LoVo (cell line): ENCODE measurements at places on chromosomes 4 and X.

GRCh38 chrX:55335296-55335695 lies 70.6 kb upstream of the PAGE3 start:
- DNase-seq: no peak

- DNase-seq: no peak
These were observed 50.5 kb downstream of the GRK4 start for GRCh38 chr4:3013839-3014350.

- DNase-seq: no peak
These were observed 52.8 kb upstream of the PPP3CA start for GRCh38 chr4:101400096-101400495.

GRCh38 chr4:7120341-7120740 lies 52.5 kb upstream of the GRPEL1 start:
- DNase-seq: no peak

GRCh38 chrX:19566359-19567222 lies 51.3 kb upstream of the MAP3K15 start:
- DNase-seq: no peak

DNA sequence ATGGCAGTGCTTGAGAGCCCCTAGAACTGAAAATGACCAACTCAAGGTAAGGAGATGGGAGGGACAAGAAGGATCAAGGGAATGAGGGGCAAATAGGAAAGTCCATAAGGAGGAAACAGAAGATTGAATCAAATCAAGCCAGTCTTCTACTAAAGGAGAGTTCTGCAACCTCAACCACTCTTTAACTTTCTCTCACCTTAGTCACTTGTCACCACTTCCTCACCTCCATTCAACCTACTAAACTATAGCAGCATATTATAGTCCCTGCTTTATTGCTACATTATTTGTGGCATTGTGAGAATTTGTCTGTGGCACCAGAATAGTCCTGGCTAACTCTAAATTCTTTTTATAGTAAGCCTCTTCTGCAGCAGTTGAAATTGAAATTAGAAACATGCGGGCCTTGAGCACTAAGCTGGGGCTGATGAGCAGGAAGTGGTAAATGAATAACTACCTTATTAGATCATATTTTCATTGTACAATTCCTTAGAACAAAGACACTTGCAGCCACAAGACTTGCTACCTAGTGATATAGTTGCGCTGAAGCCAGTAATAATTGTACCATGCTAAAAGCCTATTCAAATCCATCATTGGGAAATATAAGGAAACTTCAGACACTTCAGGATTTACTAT lies 336.9 kb downstream of the ZNF674 start:
- DNase-seq: peak; percentile 23

- DNase-seq: no peak
These were observed 35.4 kb upstream of the ASMTL start for GRCh38 chrX:1488141-1488540.

GRCh38 chrX:97402903-97403302 lies 519.2 kb downstream of the RPA4 start:
- no peak for DNase-seq

GRCh38 chr4:43766648-43767047 lies 682.0 kb downstream of the KCTD8 start:
- DNase-seq: no peak

DNA sequence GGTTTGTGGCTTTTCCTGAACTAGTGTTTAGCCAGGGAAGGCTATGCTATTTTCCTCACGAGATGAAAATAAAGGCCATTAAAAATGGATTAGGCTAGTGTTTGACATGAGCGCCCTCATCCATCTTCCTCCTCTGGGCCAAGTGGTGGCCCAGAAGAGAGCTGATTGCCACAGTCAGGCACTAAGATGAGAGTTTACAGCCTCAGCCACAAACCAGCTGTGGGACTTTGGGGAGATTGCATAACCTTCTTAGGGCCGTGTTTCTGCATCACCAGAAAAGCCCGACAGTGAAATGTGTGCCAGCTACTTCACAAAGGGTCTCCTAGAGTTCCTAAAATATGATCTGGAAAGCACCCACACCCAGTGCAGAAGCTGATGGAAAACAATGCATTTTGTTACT lies 42.3 kb upstream of the LNX1 start:
- no peak for DNase-seq

- no peak for DNase-seq
These were observed 54.5 kb downstream of the CPLX1 start for GRCh38 chr4:771464-771863.

DNA sequence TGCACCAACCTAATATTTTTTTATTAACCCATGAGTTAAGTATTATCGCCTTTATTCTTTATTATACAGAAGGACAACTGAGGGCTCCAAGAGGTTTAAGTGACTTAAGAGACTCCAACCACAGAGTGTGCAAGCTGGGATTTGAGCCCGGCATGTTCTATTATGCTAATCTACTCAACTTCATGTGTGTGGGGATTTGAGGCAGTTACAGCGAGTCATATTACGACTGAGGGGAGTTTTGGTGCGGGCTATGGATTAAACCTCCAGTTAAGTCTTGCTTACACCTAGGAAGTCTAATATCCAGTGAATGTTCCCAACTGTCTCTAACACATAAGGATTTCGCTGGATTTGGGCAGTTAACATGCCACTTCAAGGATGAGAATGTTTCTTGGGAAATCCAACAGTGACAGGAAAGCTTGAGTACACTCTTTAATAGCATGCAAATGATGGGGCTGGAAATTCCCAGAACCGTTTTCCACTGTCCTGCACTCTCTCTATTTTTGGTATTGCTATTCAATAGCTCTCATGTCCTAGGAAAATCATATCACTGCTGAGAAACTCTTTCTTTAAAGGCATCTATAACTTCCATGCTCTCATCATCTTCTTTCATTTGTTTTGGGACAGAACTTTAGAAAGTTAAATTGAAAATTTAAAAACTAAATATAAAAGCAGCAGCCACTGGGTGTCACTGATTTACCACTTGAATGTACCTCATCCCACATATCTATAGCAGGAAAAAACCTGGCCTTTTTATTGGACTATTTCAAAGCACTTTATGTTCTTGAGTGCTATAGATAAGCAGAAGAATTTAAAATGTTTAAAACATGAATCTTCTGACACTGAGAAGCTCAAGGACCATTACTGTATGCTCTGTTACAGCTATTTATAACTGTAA lies 165.1 kb upstream of the TTC29 start:
- DNase-seq: no peak

DNA sequence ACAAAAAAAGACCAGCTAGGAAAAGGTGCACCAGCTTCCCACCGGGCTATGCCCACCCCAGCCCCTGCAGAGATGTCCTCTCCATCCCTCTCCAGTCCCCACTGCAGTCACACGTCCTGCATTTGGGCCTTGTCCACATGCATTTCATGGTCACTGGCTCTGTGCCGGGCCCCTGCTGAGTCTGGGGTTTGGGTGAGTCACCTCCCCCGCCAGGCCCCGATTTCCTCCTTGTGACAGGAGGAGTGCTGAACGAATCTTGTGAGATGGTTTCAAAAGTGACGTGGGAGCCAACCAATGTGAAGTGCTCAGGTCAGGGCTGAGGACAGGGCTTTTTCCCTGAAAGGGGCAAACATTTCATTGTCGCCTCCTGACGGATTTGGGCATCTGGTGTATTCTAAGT lies 7.1 kb downstream of the CPZ start:
- DNase-seq: peak; percentile 61

DNA sequence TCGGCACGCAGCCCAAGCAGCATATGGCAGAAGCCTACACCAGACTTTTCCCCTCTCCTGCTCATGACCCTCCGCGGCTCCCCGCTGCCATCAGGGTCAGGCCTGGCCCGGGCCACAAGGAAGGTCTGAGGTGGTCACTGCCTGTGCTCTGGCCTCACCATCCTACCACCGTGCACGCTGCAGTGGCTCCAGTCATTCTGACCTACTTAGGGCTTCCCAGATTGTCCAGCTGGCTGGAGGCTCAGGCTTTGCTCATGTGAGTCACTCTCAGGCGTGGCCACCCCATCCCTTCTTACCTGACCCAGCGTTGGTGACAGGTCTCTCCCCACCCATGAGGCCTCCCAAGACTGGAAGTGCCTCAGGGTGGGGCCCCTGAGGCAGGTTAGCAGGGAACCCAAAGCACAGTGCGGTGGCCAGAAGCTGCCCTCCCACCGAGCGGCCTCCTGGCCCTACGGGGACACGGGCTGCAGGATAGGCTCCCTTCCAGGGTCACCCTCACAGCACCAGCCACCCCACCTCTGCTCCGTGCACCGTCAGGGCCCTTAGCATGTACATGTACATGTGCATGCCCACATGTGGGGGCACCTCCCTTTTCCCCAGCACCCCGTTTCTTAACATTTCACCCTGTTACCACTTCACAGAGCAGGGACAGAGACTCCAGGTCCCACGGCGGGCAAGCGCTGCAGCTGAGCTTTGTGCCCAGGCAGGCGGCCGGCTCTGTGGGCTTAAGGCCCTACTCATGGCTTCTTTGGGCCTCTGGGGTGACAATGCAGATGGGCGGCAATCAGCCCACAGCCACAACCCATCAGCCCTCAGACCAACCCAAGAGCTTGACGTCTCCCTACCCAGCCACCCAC lies 2.2 kb downstream of the TREX2 start:
- DNase-seq: peak; percentile 1

- peak; percentile 50 for DNase-seq
These were observed 4.2 kb upstream of the NOCT start for GRCh38 chr4:139011225-139011950.

DNA sequence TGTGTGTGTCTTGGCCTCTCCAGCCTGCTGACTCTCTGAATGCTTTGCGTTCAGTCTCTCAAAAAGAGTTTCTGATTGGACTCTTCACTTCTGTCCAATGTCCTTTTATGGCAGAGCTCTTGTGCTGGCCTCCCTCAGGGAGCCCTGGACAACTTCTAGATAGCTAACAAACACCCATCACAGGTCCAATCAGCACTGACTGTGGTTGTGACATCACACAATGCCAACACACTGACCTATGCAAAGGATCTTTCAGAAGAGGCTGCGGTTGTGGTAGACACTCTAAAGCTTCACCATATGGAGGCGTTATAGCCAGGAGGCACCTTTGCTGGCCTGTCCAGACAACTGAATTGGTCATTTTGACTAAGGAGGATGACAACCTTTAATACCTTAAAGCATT lies 53.8 kb upstream of the LSM6 start:
- DNase-seq: no peak
